ENCODE measurements at places on chromosomes 5 and 9.

- DNase-seq: no peak
Measured at GRCh38 chr5:63050916-63051315, 472.3 kb downstream of the LRRC70 start.

DNA sequence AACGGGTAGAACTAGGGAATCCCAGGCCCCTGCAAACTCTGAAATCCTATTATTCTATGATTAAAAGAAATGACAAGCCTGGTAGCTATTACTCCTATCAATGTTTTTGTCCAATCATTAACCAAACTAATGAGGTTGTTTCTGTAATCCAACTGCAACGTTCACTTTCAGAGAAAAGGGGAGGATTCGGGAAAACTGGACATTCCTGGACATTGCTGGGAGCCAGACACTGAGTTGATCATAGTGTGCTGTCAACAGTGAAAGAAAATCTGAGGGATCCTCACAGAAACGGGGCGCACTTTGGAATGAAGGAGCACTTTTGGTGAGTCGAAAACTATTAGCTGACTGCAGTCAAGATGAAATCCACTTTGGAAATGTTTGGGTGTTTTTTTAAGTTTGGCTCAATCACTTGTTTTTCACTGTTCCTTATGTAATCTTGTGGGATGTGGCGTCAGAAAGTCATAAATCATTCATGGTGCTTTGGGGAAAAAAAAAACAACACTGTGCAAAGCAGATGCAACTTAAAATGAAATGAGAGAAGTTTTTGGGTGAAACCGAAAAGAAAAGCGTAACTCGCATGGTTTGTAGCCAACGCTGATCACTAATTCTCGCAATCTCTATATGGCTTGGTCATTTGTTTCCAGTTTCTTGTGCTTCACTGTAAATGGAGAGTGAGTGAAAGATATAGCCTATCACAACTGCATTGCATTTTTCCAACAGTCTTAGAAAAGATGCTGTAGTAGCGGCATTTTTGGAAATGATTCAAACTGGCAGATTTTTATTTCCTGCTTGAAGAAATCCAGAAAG, 51.2 kb upstream of the ADRA1B start:
- DNase-seq: no peak

- peak; percentile 7 for DNase-seq
Measured at GRCh38 chr5:167916706-167917105, 374.7 kb upstream of the WWC1 start.

GRCh38 chr9:116451500-116452115, 235.5 kb upstream of the TRIM32 start:
- DNase-seq: no peak

DNA sequence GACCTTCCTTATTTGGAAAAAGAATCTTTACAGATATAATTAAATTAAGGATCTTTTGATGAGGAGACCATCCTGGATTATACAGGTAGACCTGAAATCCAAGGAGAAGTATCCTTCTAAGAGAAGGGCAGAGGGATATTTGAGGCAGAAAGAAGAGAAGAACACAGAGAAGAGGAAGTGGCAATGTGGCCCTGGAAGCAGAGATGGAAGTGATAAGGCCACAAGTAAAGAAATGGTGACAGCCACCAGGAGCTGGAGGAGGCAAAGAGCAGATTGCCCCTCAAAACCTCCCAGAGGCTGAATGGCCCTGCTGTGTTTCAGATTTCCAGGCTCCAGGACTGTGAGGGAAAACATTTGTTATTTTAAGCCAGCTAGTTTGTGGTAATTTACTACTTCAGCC, 93.0 kb upstream of the ANKRD55 start:
- no peak for DNase-seq

GRCh38 chr5:16837305-16837704, 98.8 kb downstream of the MYO10 start:
- DNase-seq: no peak

DNA sequence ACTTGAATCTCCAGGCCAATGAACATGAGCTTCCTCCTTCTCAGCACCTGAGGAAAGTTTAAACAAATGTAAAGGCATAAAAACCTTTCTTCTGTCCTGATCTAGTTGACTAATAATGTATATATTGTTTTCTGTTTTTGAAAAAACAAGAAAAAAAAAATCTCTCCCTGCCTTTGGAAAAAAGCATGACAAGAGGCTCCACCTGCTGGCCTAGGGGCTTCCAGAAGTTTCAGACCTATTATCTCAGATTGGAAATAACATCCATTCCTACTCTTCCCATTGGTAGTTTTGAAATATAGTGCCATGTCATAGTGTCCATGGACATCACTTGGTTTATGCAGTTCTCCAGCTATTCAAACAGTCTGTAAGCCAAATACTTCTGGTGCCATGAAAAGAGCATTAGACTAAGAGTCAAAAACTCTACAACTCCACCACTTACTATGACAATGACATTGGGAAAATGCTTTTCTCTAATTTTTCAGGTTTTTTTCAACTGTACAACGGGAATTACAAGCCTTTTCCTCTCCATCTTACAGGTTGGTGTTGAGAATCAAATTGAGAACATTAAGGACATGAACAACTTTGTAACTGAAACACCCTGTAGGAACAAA, 409.6 kb upstream of the MPDZ start:
- DNase-seq: peak; percentile 33

DNA sequence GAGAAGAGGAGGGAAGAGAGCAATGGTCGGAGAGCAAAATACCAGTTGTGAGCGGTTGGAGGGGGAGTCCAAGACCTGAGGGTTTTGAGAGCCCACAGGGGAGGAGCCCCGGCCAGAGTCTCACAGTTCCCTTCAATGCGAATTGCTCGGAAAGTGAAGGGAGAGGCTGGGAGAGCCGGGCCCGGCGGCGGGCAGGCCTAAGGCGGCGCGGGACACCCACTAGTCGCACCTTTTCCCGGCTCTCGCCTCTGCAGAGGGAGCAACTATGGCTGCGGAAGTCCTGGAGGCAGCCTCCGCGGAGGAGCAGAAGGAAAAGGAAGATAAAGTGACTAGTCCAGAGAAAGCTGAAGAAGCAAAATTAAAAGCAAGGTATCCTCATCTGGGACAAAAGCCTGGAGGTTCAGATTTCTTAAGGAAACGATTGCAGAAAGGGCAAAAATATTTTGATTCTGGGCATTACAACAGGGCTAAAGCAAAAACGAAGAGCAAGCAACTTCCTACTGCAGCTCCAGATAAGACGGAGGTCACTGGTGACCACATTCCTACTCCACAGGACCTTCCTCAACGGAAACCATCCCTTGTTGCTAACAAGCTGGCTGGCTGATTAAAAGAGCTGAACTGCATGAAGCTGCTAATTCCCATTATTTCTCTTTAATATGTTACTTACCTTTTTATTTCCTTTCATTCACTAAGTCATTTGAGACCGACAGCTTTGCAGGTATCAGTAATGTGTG, 6.5 kb upstream of the BTNL3 start:
- no peak for DNase-seq

GRCh38 chr5:1187950-1188334, 13.5 kb upstream of the SLC6A19 start:
- DNase-seq: no peak

DNA sequence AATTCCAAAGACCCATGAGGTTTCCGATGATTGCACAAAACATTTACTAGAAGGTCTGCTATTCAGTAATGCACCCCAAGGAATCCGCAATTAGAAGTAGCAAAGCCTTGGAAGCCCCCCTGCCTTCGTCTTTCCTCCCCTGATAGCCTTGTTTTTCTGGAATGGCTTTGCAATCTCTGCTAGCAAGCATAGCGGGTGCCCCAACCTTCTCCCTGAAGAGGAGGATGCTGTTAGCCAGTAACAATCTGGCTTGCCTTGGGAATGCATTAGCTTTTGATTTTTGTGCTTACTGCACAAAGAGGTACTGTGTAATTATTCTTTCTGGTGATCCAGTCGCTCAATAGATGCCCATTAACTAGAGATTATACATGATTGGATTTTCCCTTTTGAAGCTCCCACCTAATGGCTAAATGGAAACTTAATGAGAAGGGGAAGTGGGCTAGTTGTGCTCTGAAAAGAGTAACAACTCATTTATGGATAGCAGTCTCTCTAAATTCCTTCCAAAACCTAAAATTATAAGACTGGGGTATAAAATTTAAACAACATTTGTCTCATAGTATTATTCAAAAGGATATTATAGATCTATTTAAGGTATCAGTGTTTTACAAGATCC, 91.6 kb downstream of the FBXW11 start:
- no peak for DNase-seq

DNA sequence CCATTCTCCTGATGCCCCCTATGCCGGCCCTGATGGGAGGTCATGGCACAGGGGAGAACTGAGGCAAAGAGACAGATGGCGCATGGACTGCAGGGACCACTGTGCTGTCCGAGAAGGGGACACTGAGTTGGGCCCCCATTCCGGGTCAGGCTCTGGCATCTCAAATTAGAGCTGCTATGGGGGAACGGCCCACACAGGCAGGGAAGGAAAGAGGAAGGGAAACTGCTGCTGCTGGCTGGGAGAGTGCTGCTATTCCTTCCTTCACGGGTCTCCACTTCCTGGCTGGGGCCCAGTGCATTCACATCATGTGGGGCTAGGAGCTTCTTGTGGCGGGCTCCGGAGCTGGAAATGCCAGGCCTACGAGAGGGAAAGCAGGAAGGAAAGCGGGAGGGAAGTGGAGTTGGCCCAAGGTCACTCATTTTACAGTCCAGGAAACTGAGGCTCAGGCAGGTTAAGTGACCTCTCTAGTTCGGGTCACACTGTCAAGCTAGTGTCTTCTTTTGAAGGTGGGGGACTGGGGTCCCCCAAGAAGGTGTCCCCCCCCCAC, 1.3 kb upstream of the CARD19 start:
- DNase-seq: peak; percentile 16

DNA sequence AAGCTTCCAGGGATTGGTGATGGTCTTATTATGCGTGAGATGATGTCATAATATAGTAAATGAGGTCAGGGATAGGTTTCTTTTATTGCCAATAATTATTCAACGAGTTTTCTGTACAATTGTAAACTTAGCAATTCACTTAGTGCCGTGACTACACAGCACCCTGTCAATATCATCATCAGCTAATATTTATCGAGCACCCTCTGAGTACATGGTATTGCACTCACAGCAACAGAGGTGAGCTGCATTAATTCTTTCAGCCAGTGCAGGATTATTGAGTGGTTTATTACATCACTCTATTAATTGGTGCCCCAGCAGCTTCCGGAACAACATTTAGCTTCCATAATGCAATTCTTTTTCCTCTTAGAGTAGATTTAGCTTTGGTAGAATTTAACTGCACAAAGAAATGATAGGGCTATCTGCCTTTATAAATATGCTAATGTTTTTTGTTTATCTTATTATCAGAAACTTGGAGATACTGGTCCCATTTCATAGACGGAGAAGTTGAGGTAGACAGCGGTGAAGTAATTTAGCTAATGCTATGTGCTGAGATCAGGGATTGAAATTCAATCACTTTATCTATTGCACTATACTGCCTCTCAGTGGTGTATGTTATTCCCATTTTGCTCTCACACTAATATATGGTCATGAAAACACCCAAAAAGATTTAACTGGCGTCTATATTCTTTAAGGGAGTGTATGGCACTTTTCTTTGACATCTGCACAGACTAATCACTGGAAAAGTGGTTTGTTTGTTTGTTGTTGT, 726.1 kb upstream of the WWC1 start:
- peak; percentile 44 for DNase-seq

DNA sequence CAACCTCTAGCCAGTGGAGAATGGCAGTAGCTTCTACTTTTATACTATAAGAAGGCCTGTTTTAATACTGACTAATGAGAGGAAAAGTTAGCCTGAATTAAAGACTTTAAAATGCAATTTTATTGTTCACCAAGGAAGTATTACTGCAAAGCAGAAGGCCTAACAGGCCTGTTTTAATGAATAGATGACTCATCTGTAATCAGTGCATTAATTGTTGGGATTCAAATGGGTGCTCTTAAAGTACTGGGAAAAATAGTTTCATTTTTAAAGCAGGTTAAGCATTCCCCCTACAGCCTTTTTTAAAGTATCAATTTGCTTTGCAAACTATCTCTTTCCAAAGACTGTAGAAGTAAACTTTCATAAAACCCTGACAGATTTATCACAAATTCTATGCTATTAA, 147.7 kb downstream of the SIL1 start:
- DNase-seq: no peak

- DNase-seq: peak; percentile 88
Measured at GRCh38 chr5:95900383-95900958, 61.2 kb downstream of the ELL2 start.

DNA sequence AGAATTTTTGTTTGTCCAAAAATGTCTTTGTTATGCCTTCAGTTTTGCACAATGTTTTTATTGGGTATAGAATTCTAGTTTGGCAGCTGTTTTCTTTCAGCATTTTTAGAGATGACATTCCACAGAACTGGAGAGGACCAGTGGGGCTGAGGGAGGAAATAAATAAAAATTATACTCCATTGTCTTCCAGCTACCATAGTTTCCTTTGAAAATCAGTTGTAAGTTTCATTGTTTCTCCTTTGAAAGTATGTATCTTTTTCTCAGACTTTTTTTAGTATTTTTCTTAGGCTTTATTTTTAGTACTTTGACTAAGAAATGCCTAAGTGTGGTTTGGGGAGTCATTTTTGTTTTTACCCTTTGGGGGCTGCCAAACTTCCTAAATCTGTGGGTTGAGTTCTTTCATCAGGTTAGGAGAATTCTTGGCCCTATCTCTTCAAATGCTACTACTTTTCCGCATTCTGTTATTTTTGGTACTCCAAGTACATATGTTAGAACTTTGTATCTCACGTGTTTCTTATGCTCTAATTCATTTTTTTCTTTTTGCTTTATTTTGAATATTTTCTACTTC, 15.2 kb upstream of the FBLL1 start:
- DNase-seq: no peak

GRCh38 chr5:143860211-143860610, 48.2 kb downstream of the HMHB1 start:
- no peak for DNase-seq

DNA sequence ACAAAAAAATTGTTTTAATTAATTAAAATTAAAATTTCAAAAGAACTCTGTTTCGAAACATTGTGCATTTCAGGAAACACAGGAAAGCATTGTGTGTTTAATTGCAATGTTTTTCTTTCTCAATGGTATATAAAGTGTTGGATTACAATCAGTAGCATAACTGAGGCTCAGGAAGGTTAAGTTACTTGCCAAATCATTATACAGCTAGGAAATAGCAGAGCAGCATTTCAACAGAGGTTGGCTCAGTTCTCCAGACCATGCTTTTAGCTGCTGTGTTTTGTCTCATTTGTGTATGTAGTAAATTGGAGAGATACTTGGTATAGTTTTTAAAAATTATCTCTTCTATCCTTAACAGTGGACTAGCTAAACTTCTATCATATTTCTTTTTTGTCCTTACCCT, 30.0 kb upstream of the CAMLG start:
- DNase-seq: peak; percentile 77
